Stimulated activated CD8-positive, alpha-beta memory T cell treated with anti-CD3 and anti-CD28 coated beads, Interleukin-7, amount 100 ng/mL, for 48 hours (primary cell): ENCODE measurements at places on chromosomes 13 and 19.

GRCh38 chr13:41905600-41906254 is 55.2 kb downstream of the VWA8 start:
- no peak for DNase-seq

GRCh38 chr13:106326751-106327150 is 208.7 kb downstream of the EFNB2 start:
- DNase-seq = no peak

DNA sequence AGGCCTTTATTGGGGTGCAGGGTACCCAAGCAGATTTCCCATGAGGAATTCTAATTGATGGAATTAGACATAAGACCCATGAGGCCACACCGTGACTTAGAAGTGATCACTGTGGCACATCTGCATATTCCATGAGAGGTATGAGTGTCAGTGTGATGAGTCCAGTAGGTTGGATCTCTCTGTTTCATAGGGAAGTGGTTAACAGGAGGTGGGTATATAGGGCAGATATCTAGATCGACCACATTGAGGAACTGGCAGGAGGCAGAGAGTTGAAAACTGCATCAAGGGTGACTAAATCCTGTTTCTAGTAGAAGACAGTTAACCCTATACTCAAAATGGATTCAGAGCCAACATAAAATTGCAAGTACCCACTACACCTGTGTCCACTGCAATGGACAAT is 68.6 kb upstream of the MIR17HG start:
- no peak for DNase-seq

DNA sequence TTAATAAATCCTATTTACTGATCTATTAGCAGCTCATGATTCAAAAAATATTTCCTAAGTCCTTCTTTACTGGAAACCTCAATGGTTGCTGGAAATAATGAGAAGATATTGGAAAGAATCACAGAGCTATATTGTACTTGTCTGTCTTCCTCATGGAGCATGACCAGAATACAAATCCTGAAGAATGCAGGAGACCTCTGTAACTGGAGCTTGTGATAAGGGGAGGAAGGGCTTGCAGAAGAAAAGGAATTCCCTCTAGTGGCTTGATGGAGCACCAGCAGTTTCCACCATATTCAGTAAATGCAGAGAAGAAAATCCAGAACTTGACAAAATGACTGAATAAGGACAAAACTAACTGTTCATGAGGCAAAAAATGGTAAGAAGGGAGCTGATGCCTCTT is 1333.1 kb downstream of the EFNB2 start:
- no peak for DNase-seq

GRCh38 chr13:106614874-106615273 is 46.9 kb upstream of the ARGLU1 start:
- no peak for DNase-seq
